ENCODE measurements at places on chromosomes 16 and 17.

DNA sequence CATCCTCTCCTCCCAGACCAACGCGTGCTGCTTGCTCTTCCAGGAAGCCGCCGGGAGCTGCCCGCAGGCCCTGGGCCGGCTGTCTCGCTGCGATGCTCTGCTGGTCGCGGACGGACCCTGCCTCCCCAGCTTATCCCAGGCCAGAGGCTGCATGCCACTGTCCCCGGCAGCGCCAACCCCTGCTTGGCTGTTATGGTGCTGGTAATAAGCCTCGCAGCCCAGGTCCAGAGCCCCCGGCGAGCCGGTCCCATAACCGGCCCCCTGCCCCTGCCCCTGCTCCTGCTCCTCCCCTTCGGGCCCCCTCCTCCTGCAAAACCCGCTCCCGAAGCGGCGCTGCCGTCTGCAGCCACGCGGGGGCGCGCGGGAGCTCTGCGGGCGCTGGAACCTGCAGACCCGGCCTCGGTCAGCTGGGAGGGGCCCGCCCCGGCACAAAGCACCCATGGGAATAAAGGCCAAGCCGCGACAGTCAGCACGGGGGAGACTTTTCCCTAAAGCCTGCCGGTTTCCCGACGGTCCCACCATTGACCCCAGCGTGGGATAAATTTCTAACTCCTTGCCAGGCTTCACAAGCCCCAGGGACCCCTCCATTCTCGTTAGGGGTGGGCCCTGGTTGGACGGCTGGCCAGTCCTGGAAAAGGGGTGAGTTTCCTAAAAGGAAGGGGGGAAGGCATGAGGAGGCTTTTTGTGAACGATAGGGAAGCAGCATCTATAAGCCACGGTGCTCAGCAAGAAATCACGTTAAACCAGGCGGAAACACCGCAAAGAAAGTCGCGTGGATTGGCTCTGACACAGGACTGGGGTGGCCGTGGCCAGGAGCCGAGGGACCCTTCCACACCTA is 11.2 kb downstream of the ENPP7 start:
- DNase-seq, result peak; percentile 69

GRCh38 chr16:80792031-80792430 is 12.4 kb downstream of the CDYL2 start:
- DNase-seq, result no peak

DNA sequence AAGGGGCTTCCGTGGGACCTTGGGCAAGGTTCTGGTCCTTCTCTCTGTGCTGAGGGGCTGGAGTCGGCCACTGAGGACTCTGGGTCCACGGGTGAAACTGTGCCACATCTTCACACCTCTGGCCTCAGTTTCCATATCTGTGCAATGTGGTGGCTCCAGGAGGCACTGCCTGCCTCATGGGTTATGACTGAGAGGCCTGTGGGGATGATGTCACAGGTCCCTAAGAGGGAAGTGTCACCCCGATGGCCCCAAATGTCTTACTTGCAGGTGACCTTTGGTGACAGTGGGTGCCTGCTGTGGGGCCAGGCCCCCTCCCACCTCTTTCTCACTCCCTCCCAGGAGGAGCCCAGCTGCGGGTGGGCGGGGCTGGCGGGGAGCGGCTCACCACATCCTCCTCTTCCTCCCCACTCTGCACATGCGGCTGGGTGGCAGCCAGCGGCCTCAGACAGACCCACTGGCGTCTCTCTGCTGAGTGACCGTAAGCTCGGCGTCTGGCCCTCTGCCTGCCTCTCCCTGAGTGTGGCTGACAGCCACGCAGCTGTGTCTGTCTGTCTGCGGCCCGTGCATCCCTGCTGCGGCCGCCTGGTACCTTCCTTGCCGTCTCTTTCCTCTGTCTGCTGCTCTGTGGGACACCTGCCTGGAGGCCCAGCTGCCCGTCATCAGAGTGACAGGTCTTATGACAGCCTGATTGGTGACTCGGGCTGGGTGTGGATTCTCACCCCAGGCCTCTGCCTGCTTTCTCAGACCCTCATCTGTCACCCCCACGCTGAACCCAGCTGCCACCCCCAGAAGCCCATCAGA is at the start of gene IL21R:
IL21R (plus strand) TSS at position 407 of the 801 bp plus-strand sequence. CDS start 27,898 bp downstream, outside the sequence.
- no peak for DNase-seq

DNA sequence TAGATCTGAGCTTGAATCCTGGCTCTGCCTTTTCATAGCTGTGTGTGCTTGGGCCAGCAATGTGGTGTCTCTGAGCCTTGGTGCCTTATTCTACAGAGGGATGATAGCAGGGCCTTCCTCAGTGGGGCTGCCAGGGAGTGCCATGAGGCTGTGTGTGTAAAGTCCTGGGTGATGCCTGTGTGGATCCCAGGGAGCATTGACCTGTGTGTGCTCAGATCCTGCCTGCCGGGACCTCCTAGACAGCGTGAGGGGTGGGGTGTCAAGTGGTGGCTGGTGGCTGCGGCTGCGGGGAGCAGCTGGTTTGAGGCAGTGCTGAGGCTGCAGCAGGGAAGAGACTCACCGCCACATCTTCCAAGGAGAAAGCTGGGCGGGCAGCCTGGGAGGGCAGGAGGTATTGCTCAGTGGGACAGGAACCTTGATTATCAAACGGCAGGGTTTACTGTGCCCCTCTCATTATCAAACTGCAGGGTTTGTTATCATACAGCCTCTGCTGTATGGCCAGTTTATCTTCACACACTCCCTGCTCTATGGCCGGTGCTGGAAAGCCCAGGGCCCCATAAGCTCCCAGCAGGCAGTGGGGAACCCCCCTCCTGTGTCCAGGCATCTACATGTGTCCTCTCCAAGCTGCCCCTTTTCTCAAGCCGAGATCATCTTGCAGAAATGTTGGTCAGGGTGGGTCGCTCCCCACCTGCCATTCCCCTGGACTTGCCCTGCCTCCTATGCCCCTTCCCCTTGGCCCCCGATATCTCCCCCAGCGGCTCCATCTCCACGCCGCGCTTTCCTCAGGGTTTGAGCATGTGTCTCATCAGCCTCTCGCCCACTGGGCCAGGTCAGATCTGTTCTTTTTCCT is 3.1 kb upstream of the ADCY7 start:
- no peak for DNase-seq

- no peak for DNase-seq
Observed at GRCh38 chr17:45256114-45256966, 5.6 kb downstream of the SPATA32 start.

DNA sequence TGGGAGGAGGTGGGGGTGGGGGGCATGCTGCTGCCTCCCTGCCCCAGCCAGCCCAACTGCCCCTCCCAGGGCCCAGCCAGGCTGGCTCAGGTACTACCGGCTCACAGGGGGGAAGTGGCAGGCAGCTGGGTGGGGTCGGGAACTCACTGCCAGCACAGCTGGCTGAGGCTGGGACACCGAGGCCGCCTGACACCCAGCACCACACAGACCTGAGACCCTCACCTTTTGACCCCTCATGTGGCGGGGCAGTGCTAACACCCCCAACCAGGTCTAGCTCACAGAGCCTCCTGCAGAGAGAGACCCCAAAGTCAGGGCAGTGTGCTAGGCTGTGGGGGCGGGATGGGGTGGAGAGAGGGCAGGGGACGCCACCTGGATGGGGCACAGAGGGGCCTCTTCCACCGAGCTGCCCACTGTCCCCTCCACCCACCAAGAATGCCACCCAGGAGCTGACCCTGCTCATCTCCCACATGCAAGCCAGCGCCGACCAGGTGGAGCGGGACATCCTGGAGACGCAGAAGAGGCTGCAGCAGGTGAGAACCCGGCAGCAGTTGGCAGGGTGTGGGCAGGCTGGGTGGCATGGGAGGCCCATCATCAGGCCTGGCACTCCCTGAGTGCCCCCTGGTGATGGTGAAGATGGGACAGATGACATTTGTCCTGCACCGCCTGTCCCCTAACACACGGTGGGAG is 3.0 kb downstream of the EVPLL start:
- DNase-seq, result no peak

DNA sequence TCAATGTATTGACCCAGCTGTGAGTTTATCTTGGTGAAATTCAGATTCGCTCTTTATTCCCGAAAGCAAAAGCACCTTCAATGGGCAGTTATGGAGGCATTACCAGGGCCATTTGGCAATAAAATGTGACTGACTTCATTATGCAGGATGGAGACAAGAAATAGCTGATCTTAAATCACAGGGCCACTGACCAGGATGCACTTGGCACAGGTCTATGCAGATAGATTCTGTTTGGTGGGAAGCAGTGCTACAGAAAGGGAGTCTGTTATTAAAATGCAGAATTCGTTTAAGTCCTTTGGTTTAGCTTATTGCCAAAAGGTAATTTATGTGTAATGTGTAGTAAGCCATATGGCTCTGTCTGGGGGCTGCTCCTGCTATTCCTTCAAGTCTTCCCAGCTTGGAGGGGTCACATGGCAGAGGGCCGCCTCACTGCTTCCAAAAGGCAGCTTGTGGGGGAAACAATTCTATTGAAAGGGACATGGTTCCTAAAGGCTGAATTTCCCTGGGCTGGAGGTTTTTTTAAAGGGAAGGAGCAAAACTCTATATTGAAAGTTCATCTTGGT is 239.8 kb downstream of the HS3ST4 start:
- no peak for DNase-seq

DNA sequence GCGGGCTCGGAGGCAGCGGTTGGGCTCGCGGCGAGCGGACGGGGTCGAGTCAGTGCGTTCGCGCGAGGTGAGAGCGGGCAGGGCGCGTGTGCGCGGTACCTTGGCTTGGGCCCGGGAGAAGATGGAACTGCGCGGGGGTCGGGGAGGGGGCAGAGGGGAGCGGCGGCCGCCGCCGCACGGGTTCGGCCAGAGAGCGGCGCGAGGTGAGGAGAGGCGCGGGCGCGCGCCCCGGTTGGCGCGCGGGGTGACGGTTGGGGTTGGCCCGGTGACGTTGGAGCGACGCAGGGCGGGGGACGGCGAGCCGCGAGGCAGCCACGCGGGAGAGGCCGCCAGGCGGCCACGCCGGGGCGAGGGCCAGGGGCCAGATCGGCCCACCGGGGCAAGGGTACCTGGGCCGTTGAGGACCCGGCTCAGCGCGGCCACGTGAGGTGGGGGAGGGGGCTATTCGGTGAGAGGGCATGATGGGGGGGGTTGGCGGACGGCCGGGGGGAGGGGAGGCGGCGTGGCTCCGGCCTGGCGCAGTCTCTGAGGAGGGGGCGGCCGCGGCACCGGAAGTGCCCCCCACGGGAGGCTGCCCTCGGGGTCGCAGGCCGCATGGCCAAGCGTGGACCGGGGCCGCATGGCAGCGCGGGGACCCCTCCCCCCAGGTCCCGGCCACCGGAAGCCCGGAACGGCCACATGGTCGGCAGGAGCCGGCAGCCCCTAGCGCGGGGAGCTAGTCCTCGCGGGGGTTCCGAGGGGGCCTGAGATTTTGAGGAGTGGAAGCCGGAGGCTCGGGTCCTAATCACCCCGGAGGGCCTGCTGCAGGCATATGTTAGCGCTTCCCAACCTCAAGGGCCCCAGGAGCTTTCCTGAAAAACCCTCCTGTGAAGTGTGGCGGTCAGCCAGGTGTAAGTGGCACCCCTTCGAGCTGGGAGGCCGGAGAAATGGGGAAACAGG is 527 bp downstream of the EIF5A start:
- DNase-seq, result no peak

GRCh38 chr16:9874219-9874618 is 308.0 kb downstream of the GRIN2A start:
- no peak for DNase-seq

- DNase-seq, result no peak
Observed at GRCh38 chr17:381941-382643, 29.5 kb upstream of the RPH3AL start.

- no peak for DNase-seq
Observed at GRCh38 chr17:57972151-57972550, 15.9 kb downstream of the VEZF1 start.

DNA sequence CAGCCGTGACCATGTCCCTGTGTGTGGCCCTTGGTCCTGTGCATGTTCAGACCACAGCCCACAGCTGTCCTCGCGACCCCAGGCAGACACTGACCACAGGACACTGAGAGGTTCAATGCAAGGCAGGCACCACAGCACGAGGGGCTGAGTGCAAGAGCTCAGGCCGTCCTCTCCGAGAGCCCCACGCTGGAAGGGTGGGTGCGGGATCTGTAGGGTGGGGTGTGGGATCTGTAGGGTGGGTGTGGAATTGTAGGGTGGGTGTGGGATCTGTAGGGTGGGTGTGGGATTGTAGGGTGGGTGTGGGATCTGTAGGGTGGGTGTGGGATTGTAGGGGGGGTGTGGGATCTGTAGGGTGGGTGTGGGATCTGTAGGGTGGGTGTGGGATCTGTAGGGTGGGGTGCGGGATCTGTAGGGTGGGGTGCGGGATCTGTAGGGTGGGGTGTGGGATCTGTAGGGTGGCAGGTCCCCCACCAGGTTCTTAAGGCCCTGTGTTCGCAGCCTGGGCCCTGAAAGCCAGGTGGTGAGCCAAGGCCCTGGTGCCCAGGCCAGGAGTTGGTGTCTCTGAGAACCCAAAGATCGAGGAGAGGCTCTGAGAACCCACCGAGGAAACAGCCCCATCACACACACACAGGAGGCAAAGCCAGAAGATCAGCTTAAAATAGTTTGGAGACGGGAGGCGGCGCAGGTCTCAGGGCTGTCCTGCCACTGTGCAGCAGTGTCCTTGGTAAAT is 48.2 kb downstream of the METRNL start:
- no peak for DNase-seq

- DNase-seq, result no peak
Observed at GRCh38 chr16:4320571-4321137, 4.8 kb downstream of the GLIS2 start.

DNA sequence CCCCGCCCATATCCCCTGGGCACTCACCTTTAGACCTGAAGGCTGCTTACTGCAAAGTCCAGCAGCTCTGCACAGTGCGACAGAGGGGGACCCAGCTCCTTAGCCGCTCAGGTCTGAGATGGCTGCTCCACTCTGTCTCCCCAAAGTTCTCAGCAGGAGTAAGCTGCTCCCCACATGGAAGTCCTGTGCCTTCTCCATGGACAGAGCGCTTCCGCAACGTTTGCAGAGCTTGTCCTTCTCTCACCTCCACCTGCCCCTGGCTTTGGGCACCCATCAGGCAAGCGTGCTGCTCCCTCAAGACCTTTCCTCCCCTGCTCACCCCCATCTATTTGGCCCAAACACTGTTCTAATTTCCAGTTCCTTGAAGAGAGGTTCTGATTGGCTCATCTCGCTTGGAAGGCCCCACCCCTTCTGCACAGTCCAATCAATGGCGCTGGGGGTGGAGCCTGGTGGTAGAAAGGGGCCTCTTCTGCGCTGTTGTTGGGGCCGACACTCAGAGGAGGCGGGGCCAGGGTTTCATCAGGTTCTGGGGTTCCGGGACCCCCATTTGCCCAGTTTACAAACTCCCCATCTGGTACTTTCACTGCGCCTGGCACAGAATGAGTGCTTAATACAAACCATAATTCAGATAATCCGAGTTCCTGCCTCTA is 137.2 kb downstream of the CYLD start:
- DNase-seq, result no peak

GRCh38 chr17:44636562-44636961 is 19.7 kb upstream of the MEIOC start:
- DNase-seq, result peak; percentile 59

- DNase-seq, result peak; percentile 17
Observed at GRCh38 chr16:48542020-48542473, 67.9 kb downstream of the N4BP1 start.

DNA sequence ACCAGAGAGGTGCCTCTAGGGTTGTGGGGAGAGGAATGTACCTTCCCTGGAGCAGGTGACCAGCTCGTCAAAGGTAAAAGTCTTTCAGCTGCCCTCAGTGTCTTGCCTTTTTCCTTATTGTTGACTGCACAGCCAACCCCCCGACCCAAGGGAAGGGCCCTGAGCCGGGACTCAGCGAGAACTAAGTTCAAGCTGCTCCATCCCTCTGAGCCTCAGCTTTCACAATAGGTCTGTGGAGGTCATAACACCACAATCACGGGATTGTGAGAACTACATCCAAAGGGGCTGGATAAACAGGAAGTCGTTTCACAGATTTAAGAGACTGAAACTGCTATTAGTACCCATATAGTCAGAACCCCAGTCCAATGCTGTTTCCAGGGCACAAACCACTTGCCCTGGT is 2.6 kb upstream of the KRT36 start:
- no peak for DNase-seq

All from NCI-H2081 (cell line).